ENCODE measurements at places on chromosomes 12 and 14.

DNA sequence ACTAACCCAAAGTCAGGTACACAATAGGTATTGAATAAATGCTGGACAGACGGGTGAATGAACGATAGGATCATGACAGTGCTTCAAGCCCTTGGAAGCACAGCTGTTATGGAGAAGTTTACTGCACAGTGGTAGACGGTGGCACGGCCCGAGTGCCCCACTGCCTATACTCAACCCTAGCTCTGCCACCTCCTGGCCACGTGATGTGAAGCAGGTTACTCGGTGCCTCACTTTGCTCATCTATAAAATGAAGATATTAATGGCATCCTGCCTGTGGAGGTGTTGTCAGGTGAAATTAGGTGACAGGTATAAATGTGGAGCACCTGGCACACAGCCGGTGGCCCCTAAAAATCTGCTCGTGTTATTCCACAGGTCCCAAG lies 5.8 kb downstream of the ASB2 start:
- peak; percentile 41 for DNase-seq

GRCh38 chr12:106332536-106332935 lies 25.0 kb upstream of the POLR3B start:
- DNase-seq, result no peak

GRCh38 chr14:100605706-100606686 lies 18.8 kb upstream of the BEGAIN start:
- no peak for DNase-seq

DNA sequence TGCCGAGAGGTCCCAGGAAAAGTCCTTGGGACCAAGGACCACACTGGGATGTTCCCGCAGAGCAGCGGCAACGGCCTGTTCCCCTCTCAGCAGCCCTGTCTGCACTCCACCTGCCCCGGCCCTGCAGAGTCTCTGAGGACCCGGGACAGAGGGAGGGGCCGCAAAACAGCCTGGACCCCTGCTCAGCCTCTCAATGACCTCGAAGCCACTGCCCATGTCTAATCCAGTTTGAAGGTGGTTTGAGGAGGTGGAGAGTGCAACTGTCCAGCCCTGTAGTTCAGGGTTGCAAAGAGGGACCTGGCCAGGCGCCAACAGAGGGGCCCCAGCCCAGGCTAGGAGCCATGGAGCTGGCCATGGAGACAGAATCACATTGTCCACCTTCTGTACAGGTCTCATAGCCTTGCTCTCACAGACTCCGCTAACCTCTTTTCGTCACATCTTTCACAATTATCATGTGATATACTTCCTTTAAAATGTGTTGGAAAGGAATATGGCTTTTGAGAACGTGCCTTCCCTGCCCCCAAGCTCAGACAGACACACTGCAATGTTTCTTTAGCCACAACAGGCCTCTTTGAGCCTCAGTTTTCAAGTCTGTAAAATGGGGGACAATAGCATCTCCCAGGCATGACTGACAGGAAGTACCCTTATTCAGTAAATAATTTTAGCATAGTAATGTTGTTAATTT lies 49.3 kb downstream of the ACTN1 start:
- DNase-seq, result no peak

DNA sequence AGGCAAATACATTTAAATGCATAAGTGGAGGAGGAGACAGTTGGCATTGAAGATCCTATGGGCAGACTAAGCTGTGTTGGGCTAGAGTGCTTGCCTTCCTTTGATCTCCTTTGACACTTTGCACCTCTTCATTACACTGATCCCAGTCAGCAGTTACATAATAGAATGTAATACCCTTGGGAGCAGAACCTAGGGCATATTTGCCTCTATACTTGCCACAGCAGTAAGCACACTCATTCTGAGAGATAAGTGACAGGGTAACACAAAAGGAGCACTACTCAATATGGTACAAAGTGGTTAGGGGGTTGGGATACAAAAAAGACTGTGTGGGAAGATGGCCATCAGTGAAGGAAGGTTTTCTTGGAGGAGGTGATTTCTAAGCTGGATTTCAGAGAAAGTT lies 9.0 kb downstream of the MARS1 start:
- no peak for DNase-seq

- DNase-seq, result no peak
Observed at GRCh38 chr14:51410897-51411296, 170.8 kb downstream of the TMX1 start.

GRCh38 chr14:55588259-55588699 lies 8.3 kb downstream of the KTN1 start:
- DNase-seq, result no peak

DNA sequence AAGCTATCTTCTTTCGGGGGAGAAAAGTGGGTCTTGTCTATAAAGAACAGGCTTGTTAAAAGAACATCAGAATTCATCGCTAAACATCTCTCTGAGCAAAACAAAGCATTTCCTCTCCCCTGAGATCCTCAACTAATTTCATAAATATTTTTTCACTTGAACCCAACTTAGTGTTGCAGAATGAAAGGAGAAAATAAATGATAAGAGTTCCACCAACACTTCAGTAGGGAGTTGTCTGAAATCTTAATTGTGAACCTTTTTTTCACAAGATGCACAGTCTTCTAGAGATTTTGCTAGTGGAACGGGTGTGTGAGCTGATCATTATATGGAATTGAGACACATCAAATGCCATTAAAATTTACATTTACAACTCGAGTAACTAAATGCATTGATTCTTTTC lies 1.3 kb upstream of the DAAM1 start:
- DNase-seq, result no peak

DNA sequence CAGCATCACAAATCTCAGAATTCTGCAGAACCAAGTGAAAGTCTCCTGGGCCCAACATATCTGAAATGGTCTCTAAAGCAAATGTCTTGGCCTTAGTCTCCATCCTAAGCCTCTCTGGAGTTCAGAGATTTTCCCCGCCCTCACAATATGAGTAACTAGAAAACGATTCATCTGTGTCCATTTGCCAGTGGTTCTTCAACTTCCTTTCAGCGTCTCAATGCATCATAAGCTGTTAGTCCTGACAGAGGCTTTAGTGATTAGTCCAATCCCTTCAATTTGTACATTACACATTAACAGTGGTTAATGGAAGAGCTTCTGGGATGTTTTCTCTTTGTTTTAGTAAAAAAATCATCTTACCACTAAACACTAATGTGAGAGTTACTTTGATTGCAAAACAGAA lies 17.4 kb downstream of the NPC2 start:
- no peak for DNase-seq

GRCh38 chr12:57781244-57781643 lies 1.3 kb upstream of the TSFM start:
- DNase-seq, result no peak

- DNase-seq, result no peak
Observed at GRCh38 chr12:119409043-119409442, 74.5 kb downstream of the CCDC60 start.

DNA sequence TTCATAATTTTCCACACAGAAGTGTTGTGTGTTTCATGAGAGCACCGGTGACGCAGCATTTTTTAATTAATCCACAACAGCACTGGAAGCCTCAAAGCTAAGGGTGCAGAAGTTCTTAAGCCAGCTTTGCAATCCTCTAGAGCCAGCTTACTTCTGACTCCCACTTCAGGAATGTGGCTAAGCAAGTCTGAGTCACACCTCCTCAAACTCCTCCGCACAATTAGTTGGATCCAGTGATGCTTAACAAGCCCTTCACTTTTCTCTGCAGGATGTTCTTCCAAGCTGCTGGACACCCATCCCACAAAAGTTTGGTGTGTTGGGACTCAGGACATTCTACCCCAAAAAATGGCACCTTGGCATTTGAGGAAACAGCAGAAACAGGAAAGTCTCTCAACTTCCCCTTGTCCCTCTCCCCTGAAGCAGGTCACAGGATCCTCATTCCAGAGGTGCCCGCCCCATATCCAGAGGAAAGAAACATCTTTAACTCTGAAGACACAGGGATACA lies 210.0 kb downstream of the PPM1H start:
- DNase-seq, result no peak

DNA sequence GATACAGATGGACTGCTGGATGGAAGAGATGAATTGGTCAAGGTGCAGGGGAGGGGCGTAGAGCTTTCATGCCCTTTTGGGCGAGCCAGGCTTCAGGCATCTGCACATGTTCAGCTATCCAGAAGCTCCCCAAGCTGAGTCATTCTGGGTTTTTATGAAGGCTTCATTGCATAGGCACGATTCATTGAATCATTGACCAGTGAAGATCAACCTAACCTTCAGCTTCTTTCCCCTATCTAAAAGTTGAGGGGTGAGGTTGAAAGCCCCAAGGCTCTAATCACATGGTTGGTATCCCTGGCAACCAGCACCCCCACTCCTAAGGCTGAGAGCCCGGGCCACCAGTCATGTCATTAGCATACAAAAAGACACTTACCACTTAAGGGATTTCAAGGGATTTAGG lies 36.3 kb downstream of the RPS29 start:
- DNase-seq, result no peak

DNA sequence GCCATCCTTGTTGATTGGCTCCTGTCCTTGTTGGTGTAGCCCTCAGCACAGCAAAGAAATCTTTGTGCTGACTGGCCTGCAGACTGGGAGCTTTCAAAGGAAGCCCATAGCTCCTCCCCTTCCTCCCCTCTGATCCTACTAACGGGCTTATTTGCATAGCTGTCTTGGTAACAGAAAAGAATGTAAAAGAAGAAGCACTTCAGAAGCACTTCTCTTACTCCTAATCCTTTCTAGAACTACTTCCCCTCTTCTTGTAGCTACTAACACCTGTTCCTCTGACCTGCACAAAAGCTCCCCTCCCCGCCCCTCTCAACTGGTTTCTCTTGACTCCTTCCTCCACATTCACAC lies 14.3 kb upstream of the RIC8B start:
- DNase-seq, result peak; percentile 30

DNA sequence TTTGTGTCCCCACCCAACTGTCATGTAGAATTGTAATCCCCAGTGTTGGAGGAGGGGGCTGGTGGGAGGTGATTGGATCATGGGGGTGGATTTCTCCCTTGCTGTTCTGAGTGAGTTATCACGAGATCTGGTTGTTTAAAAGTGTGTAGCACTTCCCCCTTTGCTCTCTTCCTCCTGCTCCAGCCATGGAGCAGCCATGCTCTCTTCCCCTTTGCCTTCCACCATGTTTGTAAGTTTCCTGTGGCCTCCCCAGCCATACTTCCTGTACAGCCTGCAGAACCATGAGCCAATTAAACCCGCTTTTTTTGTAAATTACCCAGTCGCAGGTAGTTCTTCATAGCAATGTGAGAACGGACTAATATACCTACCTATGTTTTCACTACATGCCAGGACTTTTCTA lies 2.6 kb upstream of the POC1B start:
- no peak for DNase-seq

GRCh38 chr14:106622200-106622745 lies 1095.9 kb downstream of the TMEM121 start:
- DNase-seq, result no peak

- DNase-seq, result no peak
Observed at GRCh38 chr14:34235643-34236300, 226.3 kb downstream of the SPTSSA start.

DNA sequence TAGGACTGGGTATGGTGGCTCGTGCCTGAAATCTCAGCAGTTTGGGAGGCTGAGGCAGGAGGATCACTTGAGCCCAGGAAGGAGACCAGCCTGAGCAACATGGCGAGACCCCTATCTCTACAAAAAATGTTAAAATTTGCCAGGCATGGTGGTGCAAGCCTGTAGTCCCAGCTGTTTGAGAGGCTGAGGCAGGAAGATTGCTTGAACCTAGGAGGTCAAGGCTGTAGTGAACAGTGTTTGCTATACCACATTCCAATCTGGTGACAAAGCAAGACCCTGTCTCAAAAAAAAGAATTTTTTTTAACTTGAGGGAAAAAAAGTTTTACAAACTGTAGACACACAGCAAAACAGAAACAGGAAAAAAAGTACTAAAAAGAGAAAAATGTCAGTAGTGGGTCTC lies 2.3 kb upstream of the MAP3K9 start:
- DNase-seq, result no peak

- DNase-seq, result no peak
Observed at GRCh38 chr12:75820848-75821578, 210.6 kb downstream of the PHLDA1 start.

DNA sequence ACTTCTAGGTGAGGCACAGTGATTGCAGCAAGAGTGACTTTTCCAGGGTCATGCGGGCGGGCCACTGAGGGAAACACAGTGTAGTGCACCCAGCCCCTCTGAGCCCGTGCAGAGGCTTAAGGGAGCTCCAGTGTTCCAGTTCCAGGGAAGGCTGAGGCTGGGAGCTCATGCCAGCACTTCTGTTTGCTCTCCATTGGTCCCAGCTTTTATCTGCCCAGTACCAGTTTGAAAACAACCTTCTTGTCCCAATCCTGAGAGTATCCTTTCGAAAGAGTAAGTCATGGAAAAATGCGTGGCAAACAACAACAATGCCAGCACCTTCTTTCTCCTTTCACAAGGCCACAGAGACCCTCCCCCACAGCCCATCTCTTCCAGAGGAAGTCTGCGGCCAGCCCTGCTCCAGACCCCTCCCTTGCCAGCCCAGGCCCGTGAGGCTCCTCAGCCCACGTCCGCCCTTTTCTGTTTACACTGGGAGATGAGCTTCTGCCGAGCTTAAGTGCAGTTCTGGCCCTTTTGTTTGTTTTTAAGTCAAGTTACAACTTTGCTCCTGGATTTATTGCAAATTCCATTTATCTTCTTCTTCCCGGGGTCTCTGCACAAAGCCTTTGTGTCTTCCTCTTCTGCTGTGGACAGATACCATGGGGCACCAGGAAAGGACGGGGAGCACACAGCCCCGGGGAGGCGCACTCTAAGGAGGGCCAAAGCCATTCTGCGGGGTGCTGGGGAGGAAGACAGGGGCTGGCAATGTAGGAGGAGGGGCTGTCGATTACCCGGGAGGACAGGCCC lies 185.6 kb downstream of the ZFP36L1 start:
- no peak for DNase-seq

DNA sequence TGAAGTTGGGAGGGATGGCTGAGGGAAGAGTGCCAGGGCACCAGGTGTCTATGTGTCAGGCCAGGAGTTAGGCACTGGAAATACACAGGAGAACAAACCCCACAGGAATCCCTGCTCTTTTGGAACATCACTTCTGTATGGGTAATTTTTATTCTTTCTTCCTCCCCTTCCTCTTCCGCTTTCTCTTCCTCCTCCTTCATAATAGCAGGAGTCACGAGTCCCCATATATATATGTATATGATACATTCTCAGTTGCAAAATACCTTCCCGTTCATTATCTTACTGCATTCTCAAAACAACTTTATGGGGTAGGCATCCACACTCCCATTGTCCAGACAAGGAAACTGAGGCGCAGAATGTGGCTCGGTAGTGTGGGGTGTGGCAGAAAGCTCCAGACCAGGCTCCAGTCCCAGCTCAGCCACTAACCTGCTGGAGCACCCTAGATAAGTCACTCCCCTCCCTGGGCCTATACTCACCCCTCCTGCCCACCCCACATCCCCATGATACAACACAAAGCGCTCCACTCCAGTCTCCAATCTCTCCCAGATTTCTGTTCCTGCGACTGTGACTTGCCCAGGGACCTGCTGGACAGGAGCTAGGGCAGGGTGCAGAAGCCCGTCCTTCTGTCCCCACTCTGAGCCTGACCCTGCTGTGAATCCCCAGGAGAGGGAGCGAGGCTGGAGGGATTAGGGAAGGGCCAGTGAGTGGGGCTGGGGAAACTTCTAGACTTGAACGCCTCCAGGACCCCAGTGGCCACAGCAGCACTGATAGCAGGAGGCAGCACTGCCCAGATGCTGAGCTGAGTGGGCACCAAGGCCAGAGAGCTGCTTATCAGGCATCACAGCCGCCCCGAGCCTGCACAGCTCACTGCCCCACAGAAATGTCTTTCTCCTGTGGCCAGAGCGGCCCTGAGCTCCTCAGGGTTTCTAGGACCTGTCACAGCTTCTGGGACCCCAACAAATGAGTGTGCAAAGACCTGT lies 1.4 kb upstream of the AQP2 start:
- no peak for DNase-seq

GRCh38 chr12:87094356-87094755 lies 838.2 kb upstream of the MGAT4C start:
- DNase-seq, result no peak
